ENCODE measurements at places on chromosomes 1 and 21.

DNA sequence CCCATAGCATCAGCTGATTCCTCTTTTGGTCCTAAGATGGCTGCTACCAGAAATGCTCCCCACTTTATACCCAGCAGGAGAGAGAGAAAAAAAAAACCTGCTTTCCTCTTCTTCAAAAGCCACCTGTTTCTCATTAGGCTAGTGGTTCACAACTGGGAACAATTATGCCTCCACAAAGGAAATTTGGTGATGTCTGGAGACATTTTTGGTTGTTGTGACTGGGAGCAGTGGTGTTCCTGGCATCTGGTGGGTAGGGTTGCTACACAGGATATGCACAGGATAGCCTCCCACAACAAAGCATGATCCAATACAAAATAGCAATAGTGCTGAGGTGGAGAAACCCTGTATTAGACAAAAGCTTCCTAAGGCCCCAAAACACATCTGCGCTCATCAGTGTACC is 38.5 kb upstream of the SGIP1 start:
- DNase-seq: no peak

GRCh38 chr21:29481641-29482040 is 182.9 kb downstream of the BACH1 start:
- no peak for DNase-seq

- no peak for DNase-seq
These were observed 188.6 kb downstream of the ZP4 start for GRCh38 chr1:237702161-237702560.

DNA sequence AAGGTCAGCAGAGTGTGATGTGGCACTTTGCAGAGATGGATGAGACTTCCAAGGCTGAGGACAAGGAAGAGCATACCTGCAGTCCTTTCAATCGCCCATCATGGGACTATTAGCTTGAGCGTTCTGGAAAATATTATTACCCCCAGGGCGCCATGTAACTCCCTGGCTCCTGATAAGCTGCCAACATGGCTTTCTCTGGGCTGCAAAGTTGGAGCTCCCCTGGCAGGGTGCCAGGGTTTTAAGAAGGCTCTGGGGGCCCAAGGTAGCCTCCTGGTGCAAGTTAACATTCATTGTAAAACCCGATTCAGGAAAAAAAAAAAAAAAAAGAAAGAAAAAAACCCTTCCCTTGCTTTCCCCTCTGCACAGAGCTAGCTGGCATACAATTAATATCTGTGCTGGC is 196.7 kb downstream of the PBX1 start:
- DNase-seq: no peak

DNA sequence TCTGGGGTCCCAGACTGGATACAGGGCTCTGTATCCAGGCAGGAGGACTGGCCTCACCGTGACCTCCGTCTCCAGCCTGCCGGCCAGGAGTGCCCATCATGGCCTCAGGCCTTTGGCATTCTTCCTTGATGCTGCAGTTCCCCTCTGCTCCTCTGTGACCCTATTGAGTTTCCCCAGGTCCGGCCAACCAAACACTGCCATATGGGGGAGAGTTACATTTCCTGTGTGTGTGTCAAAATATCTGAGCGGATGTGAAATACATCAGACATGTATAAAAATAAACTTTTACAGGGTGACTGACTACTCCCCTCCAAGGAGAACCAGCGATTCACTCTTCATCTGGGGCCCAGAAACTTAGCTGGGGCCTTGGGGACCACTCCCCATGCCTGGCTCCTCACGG is 10.2 kb upstream of the UBL4B start:
- DNase-seq: no peak

- DNase-seq: no peak
These were observed 130.3 kb downstream of the CASZ1 start for GRCh38 chr1:10665930-10666850.

- DNase-seq: no peak
These were observed 50.5 kb upstream of the GFI1 start for GRCh38 chr1:92536980-92537884.

DNA sequence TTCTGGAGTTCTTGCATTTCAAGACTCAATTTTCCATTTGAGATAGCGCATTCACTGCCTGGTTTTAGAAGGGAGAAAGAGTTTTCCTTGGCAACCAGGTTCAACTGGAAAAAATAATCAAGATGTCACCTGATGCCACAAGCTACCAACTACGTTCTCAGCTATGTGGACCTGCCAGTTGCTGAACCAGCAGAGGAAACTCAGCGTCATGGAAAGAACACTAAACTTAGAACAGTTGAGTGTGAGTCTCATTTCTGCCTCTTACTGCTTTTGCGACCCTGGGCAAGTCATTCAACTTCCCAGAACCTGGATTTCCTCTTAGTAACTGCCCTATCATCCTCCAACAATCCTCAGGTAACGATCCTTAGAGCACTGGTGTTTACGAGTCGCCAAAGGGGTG is 373.0 kb upstream of the ESRRG start:
- no peak for DNase-seq

- DNase-seq: no peak
These were observed 209.0 kb upstream of the HOOK1 start for GRCh38 chr1:59605761-59606160.

DNA sequence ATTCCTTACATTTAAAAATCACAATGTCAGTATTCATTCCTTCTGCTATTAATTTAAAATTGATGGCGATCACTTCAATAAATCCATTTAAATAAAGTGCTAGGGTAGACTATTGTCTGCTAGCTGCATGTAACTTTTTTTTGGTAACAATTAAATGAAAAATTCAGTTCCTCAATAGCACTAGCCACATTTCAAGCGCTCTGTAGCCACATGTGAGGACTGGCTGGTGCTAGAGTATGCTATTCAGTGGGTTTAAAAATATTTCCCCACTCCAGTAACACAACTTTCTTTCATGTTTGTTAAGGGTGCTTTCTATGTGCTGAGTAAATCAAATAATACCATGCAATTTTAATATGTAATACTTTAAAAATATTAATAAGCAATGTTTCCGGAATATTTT is 108.2 kb downstream of the LTN1 start:
- no peak for DNase-seq

DNA sequence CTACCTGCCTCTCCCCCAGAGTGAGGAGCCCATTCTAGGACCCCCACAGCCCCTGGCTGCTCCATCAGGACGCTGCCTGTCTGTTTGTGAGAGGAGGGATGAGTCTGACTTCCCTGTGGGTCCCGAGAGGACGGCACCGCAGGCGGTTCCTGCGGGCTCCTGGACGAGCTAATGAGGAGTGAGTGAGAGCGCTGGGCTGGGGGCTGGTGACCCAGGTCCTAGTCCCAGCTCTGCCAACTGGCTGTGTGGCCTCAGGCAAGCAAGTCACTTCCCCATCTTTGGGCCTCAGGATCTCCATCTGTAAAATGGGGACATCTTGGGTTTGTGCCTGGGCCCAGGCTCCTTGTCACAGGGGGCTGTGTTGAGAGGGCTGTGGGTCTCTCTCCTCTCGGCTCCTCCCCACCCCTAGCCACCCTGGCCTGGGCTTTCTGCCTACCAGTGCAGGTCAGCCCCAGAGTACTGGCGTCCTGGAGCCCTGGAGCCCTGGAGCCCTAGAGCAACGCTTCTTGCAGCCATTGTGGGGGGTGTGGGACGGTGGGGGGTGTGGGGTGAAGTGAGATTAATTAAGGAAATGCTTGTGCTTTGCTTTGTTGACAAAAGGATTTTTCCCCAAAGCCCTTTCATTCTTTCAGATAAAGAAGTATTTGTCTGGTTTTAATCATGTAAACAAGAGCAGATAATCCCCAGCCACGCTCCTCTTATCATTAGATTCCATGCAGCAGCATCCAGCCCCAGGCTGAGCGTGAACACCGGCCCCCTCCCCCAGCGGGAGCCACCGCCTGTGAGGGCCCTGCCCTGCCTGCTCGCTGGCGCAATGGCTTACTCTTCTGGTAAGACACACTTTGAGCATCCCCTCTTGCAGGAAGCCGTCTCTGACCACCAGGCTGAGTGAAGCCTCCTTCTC is 26.8 kb downstream of the SLC1A7 start:
- DNase-seq: no peak

DNA sequence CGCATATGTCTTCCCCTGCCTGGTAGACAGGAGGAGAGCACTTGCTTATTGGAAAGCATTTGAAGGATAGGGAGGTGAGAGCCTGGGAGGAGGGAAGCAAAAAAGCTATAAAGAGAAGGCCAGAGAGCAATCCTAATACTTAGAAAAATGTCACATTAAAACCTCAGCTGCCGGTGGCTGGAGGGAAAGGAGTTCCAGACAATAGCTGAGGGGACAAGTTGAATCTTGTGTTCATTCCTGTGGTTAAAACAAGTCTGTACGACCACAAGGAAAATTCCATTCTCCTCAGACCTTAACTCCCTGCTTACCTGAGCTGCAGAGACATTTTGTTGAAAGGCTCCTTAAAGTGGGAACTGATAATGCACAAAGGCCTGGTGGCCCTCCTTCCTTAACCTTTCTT is 218.8 kb upstream of the CAMK1G start:
- no peak for DNase-seq

DNA sequence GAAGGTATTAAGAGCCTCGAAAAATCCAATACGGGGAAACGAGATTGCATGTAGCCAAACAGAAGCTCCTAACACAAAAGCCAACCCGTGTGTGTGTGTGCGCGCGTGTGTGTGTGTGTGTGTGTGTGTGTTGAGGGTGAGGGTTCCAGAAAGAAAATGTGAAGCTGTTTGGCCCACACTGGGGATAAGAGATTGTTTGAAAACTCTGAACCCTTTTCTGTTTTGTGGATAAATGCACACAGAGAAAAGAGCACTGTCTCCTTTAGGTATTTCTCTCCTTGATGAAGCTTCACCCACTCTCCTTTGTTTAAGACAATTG is 1.9 kb downstream of the WLS start:
- DNase-seq: no peak

- no peak for DNase-seq
These were observed 247.0 kb upstream of the POU3F1 start for GRCh38 chr1:38293567-38293966.

DNA sequence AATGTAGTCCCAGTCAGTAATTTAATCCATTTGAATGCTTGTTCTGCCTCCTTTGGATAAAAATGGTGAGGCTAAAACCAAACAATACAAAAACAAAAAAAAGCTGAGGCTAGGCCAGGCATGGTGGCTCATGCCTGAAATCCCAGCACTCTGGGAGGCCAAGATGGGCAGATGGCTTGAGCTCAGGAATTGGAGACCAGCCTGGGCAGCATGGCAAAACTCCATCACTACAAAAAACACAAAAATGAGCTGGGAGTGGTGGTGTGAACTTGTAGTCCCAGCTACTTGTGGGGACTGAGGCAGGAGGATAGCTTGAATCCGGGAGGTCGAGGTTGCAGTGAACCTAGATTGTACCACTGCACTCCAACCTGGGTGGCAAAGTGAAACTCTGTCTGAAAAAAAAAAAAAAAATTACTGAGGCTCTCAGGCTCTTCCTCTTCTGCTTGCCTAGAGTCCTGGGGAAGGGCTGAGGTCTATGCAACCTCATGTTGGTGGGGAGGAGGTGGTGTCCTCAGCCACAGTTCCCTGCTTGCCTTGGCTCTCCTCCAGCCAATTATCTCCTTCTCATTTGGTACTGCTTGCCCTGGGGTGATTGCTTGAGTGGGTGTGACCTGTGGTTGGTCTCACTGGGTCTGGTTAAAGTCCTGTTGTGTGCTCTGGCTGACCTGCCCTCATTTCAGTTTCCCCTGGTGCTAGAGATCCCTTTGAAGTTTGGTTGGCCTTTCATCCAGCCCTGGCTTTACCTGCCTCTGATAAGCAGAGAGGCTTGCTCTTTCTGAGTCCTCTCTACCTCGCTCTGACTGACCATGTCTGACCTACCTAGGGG is 20.9 kb downstream of the S1PR1 start:
- DNase-seq: no peak

GRCh38 chr1:1058088-1058905 is 15.8 kb downstream of the RNF223 start:
- DNase-seq: no peak

GRCh38 chr21:42624095-42624790 is 29.2 kb upstream of the PDE9A start:
- DNase-seq: no peak

DNA sequence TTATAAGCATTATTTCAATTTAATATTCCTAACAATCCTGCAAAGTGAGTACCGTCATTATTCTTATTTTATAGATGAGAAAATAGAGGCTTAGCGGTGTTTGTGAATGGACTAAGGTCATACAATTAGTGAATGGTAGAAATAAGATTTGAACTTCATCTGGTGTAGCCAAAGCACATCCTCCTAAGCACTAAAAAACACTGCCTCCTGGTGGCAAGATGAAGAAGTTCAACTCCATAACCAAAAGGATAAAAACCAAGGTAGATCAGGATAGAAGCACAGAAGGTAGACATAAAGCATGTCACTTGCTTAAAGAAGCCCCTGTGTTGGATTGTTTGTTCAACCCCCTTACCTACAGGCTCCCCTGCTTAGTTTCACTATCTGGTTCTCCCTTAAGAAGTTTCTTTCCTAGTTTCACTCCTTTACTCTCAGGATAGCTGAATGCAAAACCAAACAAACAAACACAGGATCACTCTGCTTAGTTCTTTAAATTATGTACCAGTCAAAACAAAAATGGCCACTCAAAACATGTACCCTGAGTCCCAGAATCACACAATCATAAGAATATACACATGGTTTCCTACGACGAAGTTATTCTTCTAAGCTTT is 12.7 kb upstream of the AIM2 start:
- DNase-seq: no peak

DNA sequence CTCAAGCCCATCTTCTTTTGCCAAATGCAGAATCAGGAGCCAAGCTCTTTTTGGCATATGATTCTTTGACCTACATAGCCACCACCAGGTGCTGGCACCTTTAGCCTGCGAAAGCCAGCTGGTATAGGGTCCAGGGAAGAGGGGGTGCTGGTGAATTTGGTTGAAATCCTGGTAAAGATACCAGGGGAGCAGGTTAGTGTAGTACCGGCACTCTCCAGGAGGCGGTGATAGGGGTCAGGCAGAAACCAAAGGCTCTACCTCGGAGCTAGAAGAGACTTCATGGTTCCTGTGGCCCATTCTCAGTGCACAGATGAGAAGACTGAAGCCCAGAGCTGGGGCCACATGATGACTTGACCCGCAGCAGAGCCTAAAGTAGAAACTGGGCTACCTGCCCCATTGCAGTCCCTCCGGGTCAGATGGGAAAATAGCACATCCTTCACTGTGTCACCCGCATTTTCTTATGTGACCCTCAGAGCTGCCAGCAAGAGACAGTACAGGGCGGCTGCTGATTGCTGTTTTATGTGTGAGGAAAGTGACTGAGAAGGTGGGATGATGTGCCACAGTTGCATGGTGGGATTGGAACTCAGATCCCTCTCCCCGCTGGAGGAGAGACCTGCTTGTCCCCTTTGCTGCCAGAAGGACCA is 36.0 kb upstream of the IL19 start:
- DNase-seq: peak; percentile 65

DNA sequence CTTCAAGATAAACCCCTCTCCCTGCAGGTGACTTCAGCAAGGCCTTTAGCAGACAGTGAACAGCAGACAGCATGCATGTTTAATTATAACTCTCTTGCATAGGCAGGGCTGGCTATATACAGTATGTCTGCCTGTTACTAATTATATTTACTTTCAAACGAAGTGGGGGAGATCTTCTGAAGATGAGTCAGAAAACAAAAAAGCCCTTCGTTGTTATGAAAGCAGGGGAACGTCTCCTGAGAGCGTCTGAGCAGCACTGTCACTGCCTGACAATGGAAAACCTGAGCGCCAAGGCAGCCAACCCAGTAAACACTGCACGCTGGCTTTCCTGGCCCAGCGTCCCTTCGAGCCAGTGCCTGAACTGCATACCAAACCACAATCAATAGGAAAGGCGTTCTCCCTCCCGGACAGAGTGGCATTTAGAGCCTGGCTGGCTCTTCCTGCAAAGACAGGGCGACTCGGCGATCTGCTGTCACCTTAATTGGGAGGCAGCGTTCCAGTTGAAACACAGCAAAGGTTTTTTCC is 54.1 kb downstream of the TOMM20 start:
- DNase-seq: peak; percentile 36
